Cardiac atrium fibroblast (primary cell): ENCODE measurements at places on chromosomes 3 and 15. TPM values are rescaled to one million over a fixed set of nuclear protein-coding genes. Genes with fewer than 3 reads are reported as not detected.

Gene SYNPR
- total RNA-seq = not detected in 2 replicates

Gene NOX5
- total RNA-seq = 0.18 TPM in 1 of 2 replicates, not detected in the other

Gene KLHL6
- 0.32 TPM in 1 of 2 replicates, not detected in the other for total RNA-seq

Gene GRK7
- total RNA-seq = not detected in 2 replicates

Gene ABI3BP
- total RNA-seq = 8.7 and 366 TPM in 2 replicates

Gene GCNT3
- not detected in 2 replicates for total RNA-seq

Gene FOXB1
- total RNA-seq = not detected in 2 replicates
